ENCODE measurements at places on chromosomes 7 and 10. TPM values are rescaled to one million over a fixed set of nuclear protein-coding genes. Genes with fewer than 3 reads are reported as not detected.

The SGCE gene
- total RNA-seq: 39.4 TPM

The MMP21 gene
- not detected for total RNA-seq

The WDFY4 gene
- total RNA-seq: not detected

The TTYH3 gene
- 34.7 TPM for total RNA-seq

The TMEM196 gene
- total RNA-seq: not detected

The CLDN3 gene
- total RNA-seq: not detected

The NRG3 gene
- not detected for total RNA-seq

The CTBP2 gene
- total RNA-seq: 152 TPM

The CPA2 gene
- not detected for total RNA-seq

The TAS2R41 gene
- not detected for total RNA-seq

The TMEM139 gene
- total RNA-seq: 9.2 TPM

The BTBD16 gene
- total RNA-seq: not detected

The FOXI2 gene
- total RNA-seq: not detected

The SKIDA1 gene
- 0.56 TPM for total RNA-seq

The RASA4B gene
- total RNA-seq: 0.81 TPM

The EPDR1 gene
- not detected for total RNA-seq

The CACNB2 gene
- total RNA-seq: 3.3 TPM

The CYP2C19 gene
- total RNA-seq: not detected

The DRGX gene
- total RNA-seq: not detected

The VPS37D gene
- 1.3 TPM for total RNA-seq

The PHYHIPL gene
- total RNA-seq: not detected

The PTF1A gene
- total RNA-seq: not detected

The PNLIPRP2 gene
- not detected for total RNA-seq

The AP4M1 gene
- total RNA-seq: 13.5 TPM

The TET1 gene
- not detected for total RNA-seq

The SPDYE11 gene
- total RNA-seq: not detected

The GNGT1 gene
- total RNA-seq: not detected

The PAX4 gene
- not detected for total RNA-seq

The CDHR1 gene
- not detected for total RNA-seq

The FGL2 gene
- total RNA-seq: not detected

The KCNMA1 gene
- 16.4 TPM for total RNA-seq

The SEC31B gene
- 14.0 TPM for total RNA-seq

The CYP26A1 gene
- total RNA-seq: not detected

The CTTNBP2 gene
- 0.17 TPM for total RNA-seq

The TDRD1 gene
- total RNA-seq: not detected
